Stimulated activated CD8-positive, alpha-beta memory T cell treated with anti-CD3 and anti-CD28 coated beads, Interleukin-12 subunit alpha, Interleukin-12 subunit beta, amount 100 ng/mL, for 4 hours (primary cell): ENCODE measurements at places on chromosomes 3 and 15.

DNA sequence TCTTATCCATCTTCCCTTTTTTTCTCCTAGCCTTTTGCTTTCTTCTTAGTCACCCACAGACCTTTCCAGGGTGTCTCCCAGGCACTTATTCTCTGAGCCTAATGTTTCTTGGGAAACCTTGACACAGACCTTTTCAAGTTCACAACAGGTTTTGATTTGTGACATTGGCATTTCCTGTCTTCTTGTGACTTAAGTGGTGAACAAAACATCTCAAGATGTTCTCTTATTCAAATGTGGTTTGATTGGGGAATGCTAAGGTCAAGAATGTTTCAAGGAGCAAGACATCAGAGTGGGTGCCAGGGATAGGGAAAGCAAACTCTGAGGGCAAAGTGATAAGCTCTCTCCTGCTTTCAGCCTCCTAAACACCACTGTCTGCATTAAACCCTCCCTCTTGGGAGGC is 68.2 kb upstream of the GSK3B start:
- DNase-seq = no peak

- DNase-seq = no peak
These were observed 127.4 kb upstream of the HACD2 start for GRCh38 chr3:123712077-123712860.

DNA sequence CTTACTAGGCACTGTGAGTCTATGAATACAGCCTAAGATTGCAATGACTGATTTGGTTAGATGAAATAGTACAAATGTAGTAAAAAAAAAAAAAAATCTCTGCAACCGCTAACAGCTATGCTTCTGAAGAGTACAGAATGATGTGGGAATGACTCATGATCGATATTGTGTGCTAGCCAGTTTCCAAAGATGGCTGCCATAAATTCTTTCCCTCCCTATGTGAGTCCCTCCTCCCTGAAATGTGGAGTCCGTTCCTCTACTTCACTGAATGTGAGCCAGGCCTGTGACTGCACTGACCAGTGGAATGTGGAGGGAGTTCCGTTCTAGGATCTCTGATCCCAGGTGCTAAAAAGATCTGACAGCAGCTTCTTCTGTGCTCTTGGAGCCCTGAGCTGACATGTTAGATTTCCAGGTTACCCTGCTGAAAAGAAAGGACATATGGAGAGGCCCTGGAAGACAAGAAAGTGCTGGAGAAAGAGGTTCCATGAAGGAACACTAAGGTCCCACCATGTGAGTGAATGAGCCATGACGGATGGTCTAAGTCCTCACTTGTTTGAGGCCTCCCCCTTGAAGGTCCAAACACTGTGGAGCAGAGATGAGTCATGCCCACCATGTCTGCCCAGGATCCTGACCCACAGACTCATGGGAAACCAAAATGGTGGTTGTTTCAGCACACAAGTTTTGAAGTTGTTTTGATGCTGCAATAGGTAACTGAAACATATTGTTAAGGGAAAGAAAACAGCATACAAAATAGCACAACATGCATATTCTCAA is 46.3 kb downstream of the DGKG start:
- no peak for DNase-seq

GRCh38 chr15:60396100-60396499 is 1.7 kb downstream of the ANXA2 start:
- no peak for DNase-seq

DNA sequence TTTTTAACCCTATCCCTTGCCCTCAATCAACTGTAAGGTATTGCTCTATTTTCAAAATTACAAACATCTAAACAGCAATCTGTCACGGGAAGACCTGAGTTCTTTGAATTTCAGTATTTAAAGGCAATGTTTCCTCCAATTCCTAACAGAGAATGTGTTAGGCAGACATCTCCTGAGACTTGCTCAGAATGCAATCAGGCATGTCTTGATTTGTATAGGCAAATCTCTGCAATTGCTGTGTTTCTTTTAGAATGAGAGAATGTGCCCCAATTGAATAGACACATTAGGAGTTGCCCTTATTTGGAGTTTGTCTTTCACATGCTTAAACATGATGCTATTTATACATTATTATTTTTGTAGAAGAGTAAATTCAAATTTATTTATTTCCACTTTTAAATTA is 205.6 kb downstream of the CADM2 start:
- DNase-seq = no peak

GRCh38 chr3:194022816-194023215 is 113.1 kb upstream of the HES1 start:
- DNase-seq = no peak

DNA sequence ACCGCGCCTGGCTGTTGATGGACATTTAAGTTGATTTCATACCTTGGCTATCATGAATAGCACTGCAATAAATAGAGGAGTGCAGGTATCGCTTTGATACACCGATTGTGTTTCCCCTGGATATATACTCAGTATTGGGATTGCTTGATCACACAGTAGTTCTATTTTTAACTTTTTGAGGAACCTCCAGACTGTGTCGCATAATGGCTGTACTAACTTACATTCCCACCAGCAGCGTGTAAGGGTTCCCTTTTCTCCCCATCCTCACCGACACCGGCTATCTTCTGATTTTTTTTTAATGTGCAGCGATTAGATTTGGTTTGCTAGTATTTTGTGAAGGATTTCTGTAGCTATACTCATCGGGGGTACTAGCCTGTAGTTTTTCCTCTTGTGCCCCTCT is 16.0 kb downstream of the RUBCN start:
- no peak for DNase-seq
